ENCODE measurements at places on chromosomes 12 and 14.

- DNase-seq = no peak
Observed at GRCh38 chr14:50901361-50901760, 29.5 kb downstream of the ABHD12B start.

DNA sequence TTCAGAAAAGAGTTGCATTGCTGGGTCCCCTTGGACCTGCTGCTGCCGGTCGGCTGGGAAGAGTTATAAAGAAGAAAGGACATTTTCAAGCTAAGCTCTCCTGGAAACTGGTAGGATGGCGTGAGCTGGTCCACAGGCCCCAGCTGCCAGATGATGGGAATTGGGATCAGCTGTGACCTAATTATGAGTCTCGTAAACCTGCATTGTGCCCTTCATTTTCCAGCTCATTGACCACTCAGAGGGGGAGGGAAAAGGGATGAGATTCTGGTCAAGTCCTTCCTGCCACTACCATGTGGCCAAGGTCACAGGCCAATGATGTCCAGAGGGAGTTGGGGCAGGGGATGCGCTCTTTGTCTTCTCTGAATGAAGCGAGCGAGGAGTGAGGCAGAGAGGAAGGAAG is 320.9 kb downstream of the NRXN3 start:
- DNase-seq = no peak

DNA sequence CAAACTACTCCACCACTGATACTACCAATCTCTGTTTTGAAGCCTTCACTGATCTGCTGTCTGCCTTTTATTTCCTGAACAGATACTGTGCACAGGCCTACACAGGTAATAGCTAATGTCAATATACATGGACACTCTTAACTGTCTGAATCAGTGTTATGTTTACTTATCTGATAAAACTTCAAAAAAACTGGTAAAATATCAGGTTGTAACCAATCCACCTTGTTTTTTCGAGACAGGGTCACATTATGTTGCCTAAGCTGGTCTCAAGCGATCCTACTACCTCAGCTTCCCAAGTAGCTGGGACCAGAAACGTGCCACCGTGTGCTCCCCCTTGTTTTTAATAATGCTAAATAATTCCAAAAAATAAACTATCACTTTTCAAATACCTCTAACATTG is 43.5 kb downstream of the HECTD1 start:
- no peak for DNase-seq

DNA sequence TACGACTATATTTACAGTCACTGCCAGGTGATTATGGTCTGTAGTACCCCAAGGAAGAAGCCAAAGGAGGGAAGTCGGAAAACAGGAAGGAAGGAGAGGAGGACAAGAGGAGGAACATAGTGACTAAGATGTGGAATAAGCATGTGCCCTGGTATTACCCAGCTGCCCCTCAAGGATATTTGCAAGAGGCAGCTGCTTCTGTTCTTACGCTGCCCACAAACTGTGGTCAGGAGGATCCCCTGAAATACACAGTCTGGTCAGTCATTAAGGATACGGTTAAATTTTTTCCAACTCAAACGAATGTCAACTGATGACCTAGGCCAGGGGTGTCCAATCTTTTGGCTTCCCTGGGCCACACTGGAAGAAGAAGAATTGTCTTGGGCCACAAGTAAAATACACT is 126.5 kb downstream of the CMAS start:
- no peak for DNase-seq

- DNase-seq = no peak
Observed at GRCh38 chr12:34605510-34605887, 583.2 kb downstream of the ALG10 start.

- DNase-seq = no peak
Observed at GRCh38 chr12:112005419-112006395, 7.3 kb downstream of the TMEM116 start.

DNA sequence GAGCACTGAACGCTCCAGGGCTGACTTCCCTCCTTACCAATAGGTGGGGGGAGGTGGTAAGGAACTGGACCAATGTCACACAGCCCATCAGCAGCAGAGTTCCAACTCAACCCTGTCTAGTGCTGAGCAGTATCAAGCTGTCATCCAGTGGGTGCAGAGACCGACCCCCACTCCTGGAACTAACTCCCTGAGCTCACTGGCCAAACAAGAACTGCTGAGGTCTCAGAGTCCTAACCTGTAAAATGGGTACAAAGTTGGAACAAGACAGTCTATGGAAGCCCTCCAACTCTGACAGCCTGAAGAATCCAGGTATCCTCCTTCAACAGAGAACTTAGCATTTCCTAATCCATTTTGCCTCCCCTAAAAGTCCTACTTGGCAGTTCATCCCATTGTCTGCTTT is 91.1 kb upstream of the CLMN start:
- no peak for DNase-seq

- no peak for DNase-seq
Observed at GRCh38 chr12:122503783-122504590, 3.3 kb upstream of the ZCCHC8 start.

DNA sequence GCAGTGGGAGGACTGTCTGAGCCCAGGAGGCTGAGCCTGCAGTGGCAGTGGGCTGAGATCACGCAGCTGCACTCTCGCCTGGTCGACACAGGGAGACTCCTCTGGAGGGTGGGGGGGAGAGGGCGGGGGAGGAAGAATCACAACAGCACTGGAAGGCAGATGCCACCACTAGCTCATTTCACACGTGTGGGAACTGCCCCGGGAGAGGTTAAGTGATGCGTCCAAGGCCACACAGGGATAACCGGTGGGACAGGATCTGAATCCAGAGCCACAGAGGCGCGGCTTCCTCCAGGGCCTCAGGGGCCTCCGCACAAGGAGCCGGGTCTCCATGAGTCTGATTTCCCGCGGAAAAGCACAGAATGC is 20.8 kb downstream of the STX2 start:
- DNase-seq = no peak

GRCh38 chr12:69341328-69341727 is 6.9 kb upstream of the LYZ start:
- DNase-seq = no peak

GRCh38 chr14:58151133-58152013 is 640 bp downstream of the ARMH4 start:
- DNase-seq = no peak

- no peak for DNase-seq
Observed at GRCh38 chr12:54001283-54002187, 1.6 kb downstream of the HOXC9 start.

DNA sequence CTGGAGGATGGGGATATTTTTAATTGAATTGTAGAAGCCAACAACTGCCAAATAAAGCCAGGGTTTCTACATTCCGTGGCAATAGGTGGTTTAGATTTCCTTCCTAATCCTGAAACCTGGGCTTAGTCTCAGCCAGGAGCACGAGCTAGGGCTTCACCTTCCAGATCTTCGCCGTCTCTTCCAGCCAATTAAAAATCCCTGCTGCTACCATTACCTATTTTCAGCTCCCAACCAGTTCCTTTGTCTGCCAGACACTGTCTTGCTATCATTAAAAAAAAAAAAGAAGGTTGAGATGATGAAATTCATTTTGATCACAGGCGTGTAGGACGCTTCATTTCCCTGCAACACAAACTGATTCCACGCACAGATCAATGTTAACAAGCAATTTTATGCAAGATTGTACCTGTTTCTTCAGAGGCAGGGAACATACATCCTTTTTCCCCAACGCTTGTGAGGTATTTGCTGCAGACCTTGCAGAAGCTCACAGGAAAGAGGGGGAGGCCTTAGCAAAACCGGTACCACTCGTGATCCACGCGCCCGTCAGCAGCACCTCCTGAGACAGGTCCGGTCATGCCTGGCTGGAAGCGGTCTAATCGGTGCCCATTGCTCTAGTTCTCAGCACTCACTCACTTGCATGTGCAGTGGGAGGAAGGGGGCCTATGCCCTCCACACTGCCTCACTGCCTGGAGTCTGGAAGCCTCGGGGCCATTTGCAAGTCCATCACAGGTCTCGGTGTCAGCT is 65.1 kb downstream of the SLC6A12 start:
- no peak for DNase-seq

- no peak for DNase-seq
Observed at GRCh38 chr12:27530157-27530922, 6.3 kb downstream of the PPFIBP1 start.

GRCh38 chr12:795305-795704 is 42.9 kb downstream of the WNK1 start:
- DNase-seq = no peak

- no peak for DNase-seq
Observed at GRCh38 chr12:18823461-18823860, 85.5 kb downstream of the CAPZA3 start.
